ENCODE measurements at places on chromosomes 1 and 21.

GRCh38 chr1:75723989-75724471 lies 479 bp upstream of the ACADM start:
- no peak for DNase-seq

- no peak for DNase-seq
Measured at GRCh38 chr1:170483051-170483450, 48.9 kb upstream of the GORAB start.

DNA sequence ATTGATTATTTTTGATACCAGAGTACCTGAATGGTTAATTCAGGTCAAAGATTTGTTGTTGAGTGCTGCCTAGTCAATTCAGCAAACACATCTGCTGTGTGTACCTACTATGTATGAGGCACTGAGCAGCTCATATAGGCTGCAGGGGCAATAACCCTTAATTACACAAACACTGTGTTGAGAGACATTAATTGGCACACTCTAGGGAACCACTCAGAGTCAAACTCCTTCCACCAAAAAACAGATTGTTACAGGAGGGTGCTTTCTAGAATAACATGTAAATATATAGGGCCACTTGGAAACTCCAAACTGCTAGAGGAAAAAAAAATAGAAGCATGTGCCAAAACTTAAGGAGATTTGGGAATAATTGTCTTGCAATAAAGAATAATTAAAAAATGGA lies 31.3 kb downstream of the UBE2U start:
- DNase-seq: no peak

DNA sequence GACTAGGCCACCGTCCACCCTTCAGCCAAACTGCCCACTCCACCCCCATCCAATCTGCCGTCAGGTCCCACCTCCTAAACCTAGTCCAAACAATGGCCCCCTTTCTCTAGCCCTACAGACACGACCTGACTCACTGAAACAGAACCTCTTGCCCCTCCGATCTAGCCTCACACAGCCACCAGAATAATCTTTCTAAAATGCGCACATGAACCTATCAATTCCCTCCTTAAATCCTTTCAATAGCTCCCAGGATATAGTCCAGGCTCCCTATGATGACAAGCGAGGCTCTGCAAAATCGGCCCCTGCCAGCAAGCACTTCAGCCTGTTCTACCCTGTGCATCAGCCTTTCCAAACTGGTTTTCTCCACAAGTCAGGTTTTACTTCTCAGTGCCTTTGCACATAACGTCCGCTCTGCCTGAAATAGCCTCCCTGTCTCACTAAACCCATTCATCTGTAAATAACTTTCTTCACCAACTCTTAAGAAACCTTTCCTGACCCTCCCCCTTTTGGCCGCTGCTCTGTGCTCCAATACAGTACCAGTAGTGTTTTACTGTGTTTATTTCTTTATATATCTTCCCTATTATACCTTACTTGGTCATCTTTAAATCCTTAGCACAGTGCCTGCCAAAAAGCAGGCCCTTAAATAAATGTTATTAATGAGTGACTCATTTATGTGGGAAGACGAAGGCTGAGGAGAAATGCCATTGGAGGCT lies 9.0 kb upstream of the CDC20 start:
- no peak for DNase-seq

DNA sequence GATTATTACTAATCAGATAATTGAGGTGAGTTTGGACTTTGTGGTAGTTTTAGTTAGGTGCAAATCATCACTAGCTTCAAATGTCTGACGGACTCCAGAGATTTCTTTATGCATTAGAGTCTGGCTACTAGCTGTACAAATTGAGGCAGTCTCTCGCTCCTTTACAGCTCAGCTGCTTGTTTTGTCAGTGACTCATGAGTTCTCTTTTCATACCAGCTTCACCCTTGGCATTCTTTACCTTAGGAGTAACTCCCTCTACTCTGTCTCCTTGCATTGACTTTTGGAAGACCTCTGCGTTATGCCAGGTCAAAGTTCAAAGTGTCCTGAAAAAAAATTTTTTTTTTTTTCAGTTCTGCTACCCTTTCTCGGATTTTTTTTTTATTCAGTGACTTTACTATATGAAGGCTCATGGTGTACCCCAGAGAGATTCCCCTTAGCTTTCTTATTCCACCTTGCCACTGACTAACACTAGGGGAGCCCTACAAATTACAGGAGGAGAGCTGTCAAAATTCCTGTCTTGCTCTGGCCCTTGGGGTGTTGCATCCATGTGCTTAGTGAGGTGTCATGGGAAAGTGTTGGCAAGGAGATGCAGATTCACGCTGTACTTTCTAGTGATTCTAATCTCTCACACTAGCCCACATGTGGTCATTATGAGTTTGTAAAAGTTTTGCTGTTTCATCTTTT lies 576.6 kb downstream of the ADGRL2 start:
- DNase-seq: no peak

GRCh38 chr1:37622131-37622530 lies 12.6 kb downstream of the RSPO1 start:
- no peak for DNase-seq

DNA sequence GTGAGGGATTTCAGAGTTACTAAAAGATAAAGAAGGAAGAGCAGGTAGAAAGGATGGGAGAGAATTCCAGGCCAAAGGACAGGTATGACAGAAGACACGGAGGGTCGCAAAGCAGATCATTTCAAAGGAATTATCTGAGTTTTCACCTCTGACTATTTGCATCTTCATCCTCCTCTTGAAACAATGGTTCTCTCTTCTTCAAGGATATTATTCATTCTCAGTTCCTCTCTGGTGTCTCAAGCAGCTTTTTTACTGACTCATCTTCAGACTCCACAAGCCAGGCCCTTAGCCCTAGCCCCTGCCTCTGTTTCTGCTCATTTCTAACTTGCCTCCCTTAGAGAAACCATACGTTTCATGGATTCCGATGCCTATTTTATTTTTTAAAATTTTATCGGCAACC lies 15.0 kb downstream of the DDX59 start:
- no peak for DNase-seq

GRCh38 chr1:244326757-244327156 lies 125.0 kb downstream of the ADSS2 start:
- DNase-seq: no peak

- no peak for DNase-seq
Measured at GRCh38 chr1:158037866-158038359, 44.5 kb downstream of the KIRREL1 start.

- DNase-seq: no peak
Measured at GRCh38 chr1:166165661-166166328, 1.0 kb downstream of the FAM78B start.

- no peak for DNase-seq
Measured at GRCh38 chr1:30903343-30904034, 5.1 kb downstream of the SDC3 start.

DNA sequence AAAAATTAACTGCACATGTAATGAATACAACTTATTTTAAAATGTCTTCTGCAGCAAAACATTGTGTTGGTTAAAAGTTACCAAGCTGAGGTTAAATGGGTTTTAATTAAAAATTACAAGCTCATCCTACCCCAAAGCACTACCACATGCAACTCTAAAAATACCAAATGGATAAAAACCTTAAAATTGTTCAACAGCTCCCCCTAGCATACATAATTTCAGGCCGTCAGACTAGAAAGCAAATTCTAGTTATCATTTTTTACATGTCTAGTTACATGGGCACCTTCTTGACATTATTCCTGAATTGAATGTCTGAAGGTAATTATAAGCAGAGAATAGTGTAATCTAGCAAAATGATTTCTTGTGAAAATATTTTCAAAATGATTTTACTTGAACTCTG lies 176.5 kb downstream of the C1orf21 start:
- DNase-seq: no peak

DNA sequence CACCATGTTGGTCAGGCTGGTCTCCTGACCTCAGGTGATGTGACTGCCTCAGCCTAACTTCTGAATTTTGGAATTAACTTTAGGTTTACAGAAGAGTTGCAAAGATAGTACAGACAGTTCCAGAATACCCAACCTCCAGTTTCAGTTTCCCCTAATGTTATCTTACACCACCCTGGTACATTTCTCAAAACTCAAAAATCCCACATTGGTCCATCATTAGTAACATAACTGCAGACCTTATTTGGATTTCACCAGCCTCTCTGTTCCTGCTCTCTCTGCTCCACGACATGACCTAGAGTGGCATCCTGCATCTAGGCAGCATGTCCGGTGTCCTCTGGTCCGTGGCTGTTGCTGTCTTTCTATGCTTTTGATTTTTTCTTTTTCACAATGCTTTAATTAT lies 5.0 kb upstream of the ZC3H12A start:
- no peak for DNase-seq

GRCh38 chr1:230205719-230206198 lies 138.7 kb downstream of the GALNT2 start:
- no peak for DNase-seq

- DNase-seq: peak; percentile 58
Measured at GRCh38 chr1:150149271-150150132, at the start of gene PLEKHO1. Gene PLEKHO1, plus strand, starts transcription at chr1:150149916. Its CDS starts 342 bp downstream, at chr1:150150258.

GRCh38 chr1:88612773-88613172 lies 71.3 kb upstream of the PKN2 start:
- DNase-seq: no peak

GRCh38 chr1:229305392-229305791 lies 34.5 kb downstream of the RAB4A start:
- no peak for DNase-seq

GRCh38 chr1:86708920-86709319 lies 4.5 kb downstream of the SH3GLB1 start:
- DNase-seq: no peak

GRCh38 chr1:2383576-2383975 lies 7.8 kb downstream of the MORN1 start:
- DNase-seq: no peak

- no peak for DNase-seq
Measured at GRCh38 chr1:79791488-79792218, 785.1 kb upstream of the ADGRL4 start.

GRCh38 chr1:13723810-13724209 lies 23.8 kb downstream of the PRDM2 start:
- DNase-seq: no peak

DNA sequence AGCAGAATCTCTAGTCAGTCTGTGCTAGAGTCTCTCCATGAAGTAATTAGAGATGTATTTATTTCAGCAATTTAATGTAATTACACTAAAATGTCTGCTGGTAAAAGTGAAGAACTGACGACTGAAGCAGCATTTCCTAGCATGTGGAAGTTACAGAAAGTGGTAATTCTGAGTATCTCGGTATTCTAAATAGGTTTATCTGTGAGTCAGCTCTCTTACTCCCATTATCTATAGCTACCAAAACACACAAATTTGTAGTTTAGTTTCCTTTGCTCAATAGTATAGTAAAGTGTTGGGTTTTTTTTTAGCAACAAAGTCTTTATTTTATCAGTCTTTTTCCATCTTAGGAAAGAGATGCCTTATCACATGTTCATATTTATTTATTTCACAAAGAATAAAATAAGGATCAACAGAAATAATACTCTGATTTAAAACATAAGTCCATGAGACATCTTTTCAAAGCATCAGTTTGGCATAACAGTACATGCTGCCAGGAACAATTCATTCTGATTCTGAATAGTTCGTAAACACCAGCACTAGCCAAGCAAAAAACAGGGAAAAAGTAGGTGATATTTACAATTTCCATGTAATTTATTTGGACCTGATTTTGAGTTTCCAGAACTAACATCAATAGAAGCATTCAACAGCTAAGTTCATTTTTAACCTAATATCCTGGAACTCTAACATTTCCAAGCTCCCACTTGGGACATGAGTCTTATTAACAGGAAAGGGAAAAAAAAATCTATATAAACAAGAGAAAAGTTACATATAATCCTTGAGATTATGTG lies 76.3 kb downstream of the KCNT2 start:
- no peak for DNase-seq

GRCh38 chr1:100362821-100363466 lies 10.6 kb downstream of the CDC14A start:
- peak; percentile 38 for DNase-seq

GRCh38 chr1:19840228-19840627 lies 25.1 kb upstream of the RNF186 start:
- no peak for DNase-seq

GRCh38 chr1:236864996-236865817 lies 70.1 kb downstream of the MTR start:
- DNase-seq: no peak

- no peak for DNase-seq
Measured at GRCh38 chr1:1407636-1408318, 684 bp upstream of the MRPL20 start.

GRCh38 chr1:40318970-40319621 lies 2.0 kb upstream of the COL9A2 start:
- DNase-seq: no peak

DNA sequence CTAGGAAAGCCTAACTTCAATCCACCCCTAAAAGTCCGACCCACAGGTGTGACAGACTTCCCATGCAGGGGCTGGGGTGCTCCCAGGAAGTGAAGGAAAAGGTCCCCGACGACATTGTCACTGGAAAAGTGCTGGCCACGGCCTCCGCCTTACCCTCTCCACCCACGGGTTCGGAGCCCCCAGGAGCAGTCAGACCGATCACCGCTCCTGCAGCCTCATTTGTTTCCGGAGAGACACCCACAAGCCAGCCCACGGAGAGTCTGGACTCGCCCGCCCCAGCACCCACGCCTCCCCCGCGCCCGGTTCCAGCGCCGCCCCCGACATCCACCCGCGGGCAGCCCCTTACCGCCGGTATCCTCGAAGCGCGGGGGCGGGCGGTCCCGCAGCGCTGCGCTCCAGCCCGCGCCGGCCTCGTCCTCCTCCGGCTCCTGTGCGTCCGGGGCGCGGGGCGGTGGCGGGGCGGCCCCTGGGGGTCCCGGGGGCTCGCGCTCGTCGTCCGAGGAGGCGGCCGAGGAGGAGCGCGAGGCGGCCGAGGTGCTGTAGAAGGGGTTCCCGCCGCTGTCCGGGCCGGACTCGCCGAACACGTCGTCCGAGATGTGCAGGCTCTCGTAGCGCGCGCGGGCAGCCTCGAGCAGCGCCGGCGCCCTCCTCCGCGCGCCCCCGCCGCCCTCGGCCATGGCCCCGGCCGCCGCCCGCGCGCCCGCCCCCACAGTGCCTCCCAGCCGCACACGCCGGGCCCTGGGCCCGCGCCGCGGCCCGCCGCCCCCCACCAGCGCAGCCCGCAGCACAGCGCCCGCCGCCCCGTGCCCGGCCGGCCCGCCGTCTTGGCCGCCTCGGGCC lies 660 bp downstream of the PGBD5 start:
- DNase-seq: no peak

GRCh38 chr1:172185211-172185610 lies 235.3 kb upstream of the C1orf105 start:
- no peak for DNase-seq

- DNase-seq: no peak
Measured at GRCh38 chr1:78522136-78522535, 31.4 kb downstream of the PTGFR start.

DNA sequence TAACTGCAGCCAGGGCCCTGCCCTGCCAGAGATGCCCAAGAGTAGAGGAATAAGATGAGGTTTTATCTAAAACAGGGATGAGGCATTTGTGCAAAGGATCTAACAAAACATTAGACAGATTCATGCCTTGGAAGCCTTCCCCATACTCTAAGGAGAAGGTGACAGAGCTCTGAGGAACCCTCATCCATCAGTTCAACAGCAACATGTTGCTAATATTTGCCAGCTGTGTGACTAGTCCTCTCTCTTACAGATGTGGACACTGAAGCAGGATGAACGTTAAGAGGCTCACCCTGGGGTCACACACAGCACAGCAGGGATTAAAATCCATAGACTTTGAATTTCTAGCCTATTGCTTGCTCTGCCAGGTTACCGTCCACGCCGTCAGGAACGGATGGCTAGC lies 99.0 kb downstream of the ZBTB18 start:
- no peak for DNase-seq

- DNase-seq: no peak
Measured at GRCh38 chr1:183069562-183070216, 46.5 kb downstream of the LAMC1 start.

GRCh38 chr1:39076799-39077148 lies 50.6 kb downstream of the NDUFS5 start:
- no peak for DNase-seq

- no peak for DNase-seq
Measured at GRCh38 chr1:14726606-14727005, 128.1 kb downstream of the KAZN start.

Data from CD8-positive, alpha-beta T cell (primary cell).